ENCODE measurements at places on chromosomes 12 and 14.

GRCh38 chr12:31524791-31525495, 66.0 kb downstream of the DENND5B start:
- DNase-seq, result no peak

- no peak for DNase-seq
Measured at GRCh38 chr14:80291101-80291500, 79.8 kb upstream of the DIO2 start.

DNA sequence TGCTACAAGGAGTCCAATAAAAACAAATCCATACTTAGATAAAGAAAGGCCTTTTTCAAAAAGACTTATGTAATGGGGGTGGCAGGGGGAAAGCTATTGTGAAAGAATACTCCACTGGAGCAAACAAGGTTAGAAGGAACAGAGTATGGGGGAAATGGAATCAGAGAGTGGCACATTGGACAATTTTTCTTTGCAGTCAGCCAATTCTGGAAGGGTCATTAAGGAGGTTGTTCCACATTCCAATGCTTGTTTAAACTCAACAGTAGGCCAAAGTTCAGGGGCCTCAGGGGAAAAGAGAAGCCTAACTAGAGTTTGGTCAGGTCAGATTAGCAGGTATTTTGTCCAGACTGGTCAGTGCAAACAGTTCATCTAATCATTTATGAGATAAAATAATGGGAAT, 105.2 kb upstream of the RESF1 start:
- DNase-seq, result no peak

GRCh38 chr12:2479851-2480535, 314.8 kb upstream of the FKBP4 start:
- DNase-seq, result no peak

DNA sequence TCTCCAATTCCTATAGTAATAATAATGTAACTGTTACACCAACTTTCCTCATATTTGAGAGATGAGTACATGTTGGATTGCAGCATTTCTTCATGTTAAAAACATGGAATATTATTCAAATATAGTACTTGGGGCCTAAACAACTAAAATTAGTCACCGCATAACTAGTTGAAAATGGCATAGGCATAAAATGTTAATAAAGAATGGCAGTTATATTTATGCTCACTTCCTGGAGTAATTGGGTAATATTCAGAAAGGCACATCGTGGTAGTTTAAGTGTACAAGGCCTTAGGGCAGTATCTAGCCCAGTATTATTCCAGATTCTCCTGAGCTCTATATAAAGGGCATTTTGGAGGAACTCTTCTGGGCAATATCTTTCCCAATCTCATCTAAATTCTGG, 46.0 kb downstream of the ERGIC2 start:
- DNase-seq, result no peak

GRCh38 chr12:124660851-124661250, 93.4 kb upstream of the NCOR2 start:
- no peak for DNase-seq

GRCh38 chr14:100891501-100892445, 11.7 kb downstream of the RTL1 start:
- peak; percentile 3 for DNase-seq

All from left ventricle myocardium inferior (tissue), 1 donor.